ENCODE measurements at places on chromosomes 13 and 19.

DNA sequence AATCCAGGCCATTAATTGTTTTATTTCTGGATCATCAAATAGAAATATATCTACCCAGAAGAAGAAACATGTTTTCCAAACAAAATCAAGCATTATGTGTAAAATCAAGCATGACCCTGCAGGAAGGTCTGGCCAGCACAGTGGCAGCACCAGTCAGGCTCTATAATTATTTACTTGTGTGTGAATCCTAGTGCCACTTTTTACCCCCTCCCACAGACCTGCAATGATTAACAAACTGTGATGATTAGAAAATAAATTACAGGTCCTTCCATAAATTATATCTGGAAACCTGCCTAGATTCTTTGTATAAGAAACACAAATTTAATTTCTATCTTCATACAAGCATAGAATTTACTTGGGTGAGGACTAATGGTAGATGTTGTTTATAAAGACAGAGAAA lies 186.1 kb downstream of the GPC6 start:
- DNase-seq: no peak

DNA sequence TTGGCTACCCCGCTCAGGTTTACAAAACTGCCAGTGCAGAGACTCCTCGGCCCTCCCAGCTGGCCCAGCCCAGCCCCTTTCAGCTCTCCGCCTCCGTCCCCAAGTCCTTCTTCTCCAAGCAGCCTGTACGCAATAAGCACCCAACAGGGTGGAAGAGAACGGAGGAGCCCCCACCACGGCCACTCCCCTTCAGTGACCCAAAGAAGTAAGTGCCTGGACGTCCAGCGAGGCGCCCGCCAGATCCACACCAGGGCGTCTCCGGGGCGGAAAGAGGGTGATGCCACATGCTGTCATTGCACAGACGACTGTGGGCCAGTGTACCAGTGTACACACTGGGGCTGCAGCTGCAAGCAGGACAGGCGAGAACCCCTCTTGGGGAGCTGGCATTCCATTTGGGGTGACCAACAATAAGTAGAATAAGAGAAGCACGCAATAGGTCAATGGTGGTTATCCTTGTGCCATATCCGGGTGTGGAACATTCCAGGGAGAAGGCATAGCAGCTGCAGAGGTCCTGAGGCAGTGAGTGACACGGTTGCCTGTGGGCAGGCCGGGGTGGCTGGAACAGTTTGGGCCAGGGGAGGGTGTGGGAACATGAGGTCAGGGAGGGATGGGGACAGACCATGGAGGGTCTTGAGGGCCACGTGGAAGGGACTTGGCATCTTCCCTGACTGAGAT lies 41.3 kb downstream of the DPF1 start:
- no peak for DNase-seq

GRCh38 chr19:17406887-17407196 lies 1.4 kb upstream of the BST2 start:
- DNase-seq: no peak

DNA sequence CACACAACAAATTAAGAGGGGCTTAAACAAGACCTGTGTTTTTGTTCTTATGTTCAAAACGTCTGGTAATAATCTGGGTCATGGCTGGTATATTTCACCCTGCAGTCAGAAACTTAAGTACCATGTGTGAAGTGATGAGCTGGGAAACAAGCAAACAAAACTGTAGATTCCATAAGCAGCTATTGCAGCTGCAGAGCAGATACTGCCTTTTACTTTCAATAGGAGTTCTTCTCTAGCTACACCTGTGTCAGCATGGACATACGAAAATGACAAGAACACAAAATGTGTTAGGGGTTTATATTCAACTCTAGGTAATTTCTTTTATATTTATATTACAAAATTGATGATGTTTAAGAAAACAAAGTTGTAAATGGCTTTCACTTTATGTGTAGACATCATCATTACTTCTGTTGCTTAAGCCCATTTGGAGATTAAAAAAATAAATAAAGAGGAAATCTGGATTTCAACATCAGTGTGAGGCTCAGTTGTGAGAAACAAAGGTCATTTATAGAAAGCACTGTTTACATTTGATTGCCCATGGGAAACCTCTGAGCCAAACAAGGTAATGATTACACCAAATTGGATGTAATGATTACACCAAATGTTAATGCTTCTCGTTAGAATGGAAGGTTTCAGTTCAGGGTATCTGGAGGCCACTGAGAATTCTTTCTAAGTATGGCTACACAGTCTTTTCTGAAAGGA lies 451.0 kb upstream of the SLC10A2 start:
- no peak for DNase-seq

GRCh38 chr19:57321751-57322150 lies 1.5 kb downstream of the ZNF543 start:
- no peak for DNase-seq

GRCh38 chr19:892243-892893 lies 619 bp downstream of the MED16 start:
- no peak for DNase-seq

DNA sequence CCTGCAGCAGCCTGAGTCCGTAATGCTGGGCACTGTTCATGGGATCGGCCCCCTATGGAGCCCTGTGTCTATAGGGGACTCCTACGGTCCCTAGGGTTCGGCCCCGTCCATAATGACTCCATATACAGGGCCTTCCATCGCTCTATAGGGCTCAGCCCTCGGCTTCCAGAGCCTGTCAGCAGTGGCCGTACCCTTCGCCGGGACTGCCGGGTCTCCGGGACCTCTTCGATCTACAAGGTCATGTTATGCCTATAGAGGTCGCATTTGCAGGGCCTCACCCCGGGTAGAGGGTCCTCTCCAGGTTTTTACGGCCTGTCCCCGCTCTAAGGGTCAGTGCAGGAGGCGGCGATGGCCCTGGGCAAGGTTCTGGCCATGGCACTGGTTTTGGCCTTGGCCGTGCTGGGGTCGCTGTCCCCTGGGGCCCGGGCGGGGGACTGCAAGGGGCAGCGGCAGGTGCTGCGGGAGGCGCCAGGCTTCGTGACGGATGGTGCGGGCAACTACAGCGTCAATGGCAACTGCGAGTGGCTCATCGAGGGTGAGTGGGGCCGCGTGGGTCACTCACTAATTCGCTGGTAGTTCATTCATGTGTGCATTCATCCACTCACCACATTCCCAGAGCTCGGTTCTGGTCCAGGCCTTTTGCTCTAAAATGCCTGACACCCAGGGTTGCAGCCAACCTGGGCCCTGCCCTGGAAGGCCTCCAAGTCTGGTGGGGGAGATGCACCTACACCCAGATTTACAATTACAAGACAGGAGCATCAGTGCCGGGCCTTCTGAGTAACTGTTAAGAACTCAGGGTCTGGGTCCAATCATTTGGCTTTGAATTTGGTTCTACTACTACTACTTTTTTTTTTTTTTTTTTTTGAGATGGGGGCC lies 699 bp downstream of the MEGF8 start:
- no peak for DNase-seq

- no peak for DNase-seq
Observed at GRCh38 chr19:918152-918437, 962 bp downstream of the KISS1R start.

- DNase-seq: no peak
Observed at GRCh38 chr19:28701491-28701890, 511.5 kb downstream of the UQCRFS1 start.

DNA sequence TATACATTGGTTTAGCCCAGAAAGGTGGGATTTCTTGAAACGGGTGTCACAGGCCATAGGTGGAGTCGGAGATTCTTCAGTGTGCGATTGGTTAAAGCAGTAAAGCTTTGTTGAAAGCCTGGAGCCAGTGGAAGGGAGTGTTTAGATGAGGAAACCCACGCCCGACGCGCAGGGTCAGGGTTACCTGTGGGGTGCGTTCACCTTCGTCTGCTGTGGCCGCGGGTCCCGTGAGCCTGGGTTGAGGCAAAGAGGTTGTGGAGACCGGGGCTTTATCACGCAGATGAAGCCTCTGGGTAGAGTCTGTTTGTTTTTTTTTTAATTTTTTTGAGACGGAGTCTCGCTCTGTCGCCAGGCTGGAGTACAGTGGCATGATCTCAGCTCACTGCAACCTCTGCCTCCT lies 30.4 kb downstream of the ATP11A start:
- no peak for DNase-seq

DNA sequence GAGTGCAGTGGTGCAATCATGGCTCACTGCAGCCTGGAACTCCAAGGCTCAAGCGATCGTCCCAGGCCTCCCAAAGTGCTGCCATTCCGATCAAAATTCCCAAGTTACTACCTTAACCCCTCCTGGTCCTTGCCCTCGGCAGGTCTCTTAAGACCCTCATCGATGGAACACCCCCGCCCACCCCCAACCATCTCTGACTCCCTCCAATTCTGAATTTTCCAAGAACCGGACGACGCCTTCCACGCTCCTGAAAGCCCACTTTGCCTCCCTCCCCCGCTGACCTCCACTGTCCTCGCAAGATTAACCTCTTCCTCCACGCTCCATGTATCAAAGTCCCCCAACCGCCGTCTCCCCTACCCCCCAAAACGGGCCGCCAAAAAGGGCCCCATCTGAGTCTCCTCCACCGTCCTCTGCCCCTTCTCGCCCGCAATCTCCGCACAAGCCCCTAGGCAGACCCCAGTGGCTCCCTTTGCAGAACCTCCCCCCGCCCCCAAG lies 539 bp downstream of the DAPK3 start:
- no peak for DNase-seq

DNA sequence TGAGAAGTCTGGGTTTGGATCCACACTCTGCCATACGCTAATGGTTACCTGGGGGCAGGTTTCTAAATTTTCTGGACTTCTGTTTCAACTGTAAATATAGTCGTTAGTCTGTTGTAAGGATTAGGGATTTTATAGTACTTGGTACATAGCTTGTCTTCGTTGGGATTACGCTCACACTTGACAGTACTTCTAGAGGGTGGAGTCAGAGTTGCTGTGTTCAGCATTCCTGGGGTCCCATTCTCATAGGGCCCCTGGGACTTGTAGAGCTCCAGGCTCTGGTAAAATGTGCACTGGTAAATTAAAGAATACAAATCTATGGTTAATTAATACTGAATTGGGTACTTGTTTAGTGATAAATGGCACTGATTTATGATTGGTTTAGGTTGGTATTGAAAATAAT lies 45.2 kb downstream of the TPP2 start:
- DNase-seq: no peak

DNA sequence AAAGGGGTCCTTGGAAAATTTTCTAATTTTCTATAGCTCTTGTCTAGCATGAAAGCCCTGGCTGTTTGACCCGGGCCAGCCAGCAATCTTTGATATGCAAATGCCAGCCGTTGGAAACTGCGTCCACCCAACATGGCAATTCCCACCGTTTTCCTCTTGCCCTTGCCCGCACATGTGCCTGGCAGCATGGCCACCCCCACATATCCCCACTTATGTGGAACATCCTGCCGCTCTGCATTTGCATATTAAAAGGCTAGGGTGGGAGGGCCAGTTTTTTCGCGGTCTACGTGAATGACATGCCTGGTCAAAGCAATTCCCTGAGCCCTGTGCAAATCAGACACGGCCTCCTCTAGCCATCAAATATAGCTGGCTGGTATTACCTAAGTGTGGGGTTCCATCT lies 110.3 kb upstream of the TDRD3 start:
- no peak for DNase-seq

- DNase-seq: no peak
Observed at GRCh38 chr13:111328574-111329410, 8.3 kb downstream of the TEX29 start.

GRCh38 chr19:45817725-45818301 lies 2.7 kb upstream of the RSPH6A start:
- no peak for DNase-seq

DNA sequence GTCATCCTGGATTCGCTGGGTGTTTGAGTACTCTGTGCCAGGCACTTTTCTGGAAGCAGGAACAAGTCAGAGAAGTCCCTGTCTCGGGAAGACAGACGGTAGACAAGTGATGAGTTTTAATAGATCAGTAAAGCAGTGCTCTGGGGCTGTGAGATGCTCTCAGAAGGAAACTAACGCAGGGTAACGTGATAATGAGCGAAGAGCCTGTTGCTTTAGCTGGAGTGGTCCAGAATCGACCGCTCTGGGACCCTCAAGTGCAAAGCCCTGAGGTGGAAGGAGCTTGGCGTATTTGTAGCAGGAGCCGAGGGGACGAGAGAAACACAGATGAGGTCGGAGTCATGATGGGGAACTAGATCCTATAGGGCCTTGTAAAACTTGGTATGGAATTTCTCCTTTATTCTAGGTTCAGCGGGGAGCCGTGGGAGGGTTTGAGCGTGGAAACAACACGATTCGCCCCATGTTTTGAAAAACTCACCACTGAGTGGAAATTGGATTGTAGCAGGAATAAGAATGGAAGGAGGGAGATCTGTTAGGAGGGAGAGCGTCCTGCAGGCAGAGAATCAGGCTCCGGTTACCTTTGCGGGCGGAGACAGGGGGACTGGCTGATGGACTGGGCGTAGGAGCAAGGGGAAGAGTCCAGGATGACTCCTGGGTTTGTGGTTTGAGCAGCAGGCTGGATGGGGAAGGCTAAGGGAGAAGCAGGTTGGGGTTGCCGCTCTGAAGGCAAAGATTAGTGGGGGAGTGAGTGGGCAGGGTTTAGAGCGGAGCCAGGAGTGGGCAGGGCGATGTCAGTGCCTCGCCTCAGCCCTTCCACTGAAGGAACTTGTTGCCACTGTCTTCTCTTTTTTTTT lies 763 bp downstream of the POLD1 start:
- DNase-seq: peak; percentile 2

DNA sequence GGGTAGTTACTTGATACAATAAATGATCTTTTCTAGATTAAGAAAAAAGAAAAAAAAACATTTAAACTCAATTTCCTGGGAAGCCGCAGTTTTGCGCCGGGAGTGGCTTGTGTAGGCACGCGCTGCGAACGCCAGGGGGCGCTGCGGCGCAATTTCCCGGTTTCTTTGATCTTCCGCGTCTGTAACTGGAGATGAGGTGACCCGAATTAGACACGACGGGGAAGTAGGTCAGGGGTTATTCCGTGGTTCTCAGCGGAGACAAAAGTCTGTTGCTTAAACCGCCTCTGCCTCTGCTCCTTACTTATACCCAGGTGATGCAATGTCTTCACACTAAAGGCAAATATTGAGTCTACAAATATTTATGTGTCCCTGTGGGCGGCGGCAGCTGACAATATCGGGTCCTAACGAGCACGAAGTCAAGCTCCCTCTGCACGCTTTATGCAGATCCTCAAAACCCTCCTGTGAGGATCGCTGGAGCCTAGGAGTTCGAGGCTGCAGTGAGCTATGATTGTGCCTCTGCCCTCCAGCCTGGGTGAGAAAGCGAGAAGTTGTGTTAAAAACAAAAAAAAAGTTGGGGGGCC lies 15.2 kb downstream of the STXBP2 start:
- DNase-seq: peak; percentile 75

GRCh38 chr19:35269438-35270117 lies 816 bp downstream of the USF2 start:
- peak; percentile 75 for DNase-seq

GRCh38 chr13:44904967-44905366 lies 84.3 kb downstream of the NUFIP1 start:
- peak; percentile 92 for DNase-seq

- no peak for DNase-seq
Observed at GRCh38 chr13:34004676-34005075, 186.7 kb downstream of the RFC3 start.

- no peak for DNase-seq
Observed at GRCh38 chr13:109858319-109858718, 71.9 kb upstream of the IRS2 start.
